T-helper 17 cell (primary cell): ENCODE measurements at places on chromosomes 1 and 21.

DNA sequence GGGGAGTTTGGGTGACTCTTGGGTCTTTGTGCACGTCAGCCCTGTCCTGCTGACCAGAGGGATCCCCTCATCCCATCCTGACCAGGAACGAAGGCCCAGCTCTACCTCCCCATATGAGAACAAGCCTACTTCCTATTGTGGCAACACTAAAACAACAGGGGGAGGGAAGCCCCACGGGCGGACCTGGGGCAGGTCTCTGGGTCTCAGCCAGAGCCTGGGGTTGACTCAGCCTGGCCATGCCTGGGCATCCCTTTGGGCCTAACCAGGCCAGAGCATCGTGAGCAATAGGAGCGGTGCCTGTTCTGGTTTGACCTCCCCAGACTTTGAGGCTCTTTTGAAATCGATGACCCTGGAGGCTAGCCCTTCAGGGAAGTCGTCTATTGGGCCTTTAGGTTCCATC lies 16.8 kb downstream of the RPS6KA1 start:
- DNase-seq: no peak

GRCh38 chr1:231973830-231974229 lies 347.2 kb downstream of the DISC1 start:
- DNase-seq: no peak

DNA sequence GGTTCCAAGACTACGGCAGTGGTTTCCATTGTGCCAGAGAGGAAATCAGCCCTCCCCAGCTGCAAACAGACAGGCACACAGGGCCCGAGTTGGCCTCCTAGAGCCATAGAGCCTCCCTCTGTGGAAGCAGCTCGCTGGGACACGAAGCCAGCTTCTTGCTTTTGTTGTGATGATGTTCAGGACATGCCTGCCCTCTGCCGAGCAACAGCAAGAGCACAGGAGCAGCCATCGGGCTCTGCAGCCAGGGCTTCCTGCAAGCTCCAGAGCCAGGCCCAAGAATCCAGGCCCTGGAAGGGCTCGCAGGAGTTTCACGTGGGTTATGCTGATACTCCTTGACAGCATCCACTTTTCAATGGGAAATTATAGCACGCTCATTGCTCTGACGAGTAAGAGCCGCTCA lies 18.5 kb downstream of the NPHP4 start:
- no peak for DNase-seq

GRCh38 chr1:43689289-43689688 lies 18.0 kb upstream of the ST3GAL3 start:
- DNase-seq: no peak

DNA sequence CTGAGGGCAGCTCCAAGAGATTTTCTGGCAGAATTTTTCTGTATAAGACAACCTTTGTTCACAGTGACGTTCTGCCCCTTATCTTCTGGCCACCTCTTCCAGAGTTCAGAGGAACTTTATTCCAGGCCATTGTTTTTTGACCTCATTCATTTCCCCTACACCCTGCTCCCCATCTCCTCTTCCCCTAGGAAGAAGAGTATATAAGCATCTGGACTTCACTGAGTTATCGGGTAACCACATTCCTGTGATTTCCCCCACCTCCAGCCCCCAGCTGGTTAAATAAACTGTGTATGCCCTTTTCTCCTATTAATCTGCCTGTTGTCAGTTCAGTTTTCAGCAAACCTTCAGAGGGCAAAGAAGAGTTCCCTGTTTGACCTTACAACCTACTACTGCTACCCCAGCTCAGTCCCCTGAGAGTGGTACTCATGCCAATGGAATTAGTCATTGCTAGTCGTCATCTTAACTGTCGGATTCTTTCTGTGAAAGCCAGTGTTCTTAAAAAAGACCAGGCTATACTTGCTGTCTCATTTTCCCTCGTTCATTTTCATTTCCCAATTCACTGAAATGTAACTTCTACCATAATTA lies 14.3 kb upstream of the ALG14 start:
- no peak for DNase-seq

DNA sequence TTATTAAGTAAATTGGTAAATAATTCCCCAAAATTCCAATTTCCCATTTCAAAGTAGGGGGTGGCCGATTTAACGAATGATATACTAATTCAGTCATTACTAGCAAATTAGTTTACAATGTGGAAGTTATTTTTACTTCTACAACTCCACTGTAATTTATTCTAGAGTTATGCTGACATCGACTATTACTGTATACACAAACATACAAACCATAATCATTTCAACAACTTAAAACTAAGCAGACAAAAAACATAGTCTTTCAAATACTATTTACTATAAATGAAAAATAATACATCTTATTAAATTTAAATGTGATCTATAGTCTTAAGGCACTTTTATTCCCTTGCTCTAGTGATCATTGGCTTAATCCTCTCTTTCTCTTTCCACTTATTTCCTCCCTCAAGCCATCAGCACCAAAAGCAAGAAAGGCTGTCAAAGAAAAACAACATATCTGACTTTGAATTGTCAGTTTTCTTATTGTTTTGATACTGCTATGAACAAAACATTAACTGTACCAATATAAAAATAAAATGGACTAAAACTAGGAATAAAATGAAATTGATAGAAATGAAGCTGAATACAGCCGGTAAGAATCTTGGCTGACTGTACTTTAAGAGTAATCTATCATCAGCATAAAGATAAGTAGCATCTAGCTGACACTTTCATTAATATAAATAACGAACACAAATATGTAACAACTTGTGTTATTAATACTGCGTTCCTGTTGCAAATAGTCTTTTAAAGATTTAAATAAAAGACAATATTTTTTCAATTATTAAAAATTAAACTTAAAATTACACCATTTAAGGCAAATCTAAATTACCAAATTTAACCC lies 4.1 kb downstream of the CDC42BPA start:
- DNase-seq: no peak

GRCh38 chr21:14312871-14313270 lies 70.1 kb downstream of the HSPA13 start:
- no peak for DNase-seq

DNA sequence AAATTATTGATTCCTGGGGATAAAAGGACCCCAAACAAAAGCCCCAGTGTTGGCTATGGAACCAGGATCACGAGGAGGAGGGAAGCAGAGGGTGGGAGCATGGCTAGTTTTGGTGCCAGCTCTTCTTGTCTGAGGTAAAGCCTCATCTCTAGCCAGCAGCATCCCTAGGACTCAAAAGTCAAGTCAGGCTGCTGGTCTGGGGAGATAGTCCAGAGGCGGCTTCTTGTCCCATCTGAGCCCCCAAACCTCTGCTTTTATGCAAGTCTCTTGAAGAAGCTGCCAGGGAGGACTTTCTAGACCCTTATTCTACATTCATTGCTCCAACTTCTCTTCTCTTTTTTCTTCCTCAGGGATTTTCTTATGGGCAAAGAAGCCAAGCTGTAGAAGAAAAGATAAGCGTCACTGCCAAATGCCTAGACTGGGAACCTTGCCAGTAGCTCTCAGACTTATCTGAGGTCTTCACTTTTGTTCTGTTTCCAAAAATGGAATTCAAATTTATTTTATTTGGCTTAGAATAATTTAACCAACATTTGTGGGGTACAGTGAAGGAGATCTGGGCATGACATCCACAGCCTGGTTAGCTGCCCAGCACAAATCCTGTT lies 6.9 kb upstream of the ANKRD35 start:
- DNase-seq: no peak

DNA sequence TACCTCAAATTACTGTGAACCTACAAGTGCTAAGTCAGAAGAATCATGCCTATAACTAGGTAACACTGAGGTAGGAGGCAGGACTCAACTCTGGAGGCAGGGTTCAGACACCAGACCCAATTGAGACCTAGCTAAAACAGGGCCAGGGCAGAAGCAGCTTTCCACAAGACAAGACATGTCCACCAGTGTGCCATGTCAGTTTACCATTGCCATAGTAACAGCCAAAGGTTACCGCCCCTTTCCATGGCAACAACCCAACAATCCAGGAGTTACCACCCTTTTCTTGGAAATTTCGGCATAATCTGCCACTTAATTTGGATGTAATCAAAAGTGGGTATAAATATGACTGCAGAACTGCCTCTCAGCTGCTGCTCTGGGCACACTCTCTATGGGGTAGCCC lies 432.3 kb downstream of the DPYD start:
- DNase-seq: no peak
